ENCODE measurements at places on chromosomes 6 and 20. TPM values are rescaled to one million over a fixed set of nuclear protein-coding genes. Genes with fewer than 3 reads are reported as not detected.

Gene IL17F
- not detected for total RNA-seq

Gene GTSF1L
- not detected for total RNA-seq

Gene SLC22A2
- not detected for total RNA-seq

Gene STX16
- total RNA-seq, result 34.0 TPM

Gene TBC1D32
- 0.88 TPM for total RNA-seq

Gene IL20RA
- total RNA-seq, result 0.03 TPM

Gene KCNK15
- total RNA-seq, result 0.32 TPM

Gene NCOA5
- total RNA-seq, result 23.8 TPM

Gene OR10C1
- not detected for total RNA-seq

Gene EFHC1
- 13.3 TPM for total RNA-seq

Gene ASIP
- not detected for total RNA-seq

Gene DSE
- 14.7 TPM for total RNA-seq

Gene PAX1
- total RNA-seq, result not detected

Gene PTPRT
- not detected for total RNA-seq

Gene SLC4A11
- 10.2 TPM for total RNA-seq

Gene COL9A3
- 0.55 TPM for total RNA-seq

Gene TPD52L1
- 56.8 TPM for total RNA-seq

Gene DUSP15
- total RNA-seq, result 1.6 TPM

Gene SPTLC3
- not detected for total RNA-seq

Gene CNKSR3
- 6.9 TPM for total RNA-seq

Gene MAFB
- 0.16 TPM for total RNA-seq

Gene PPP1R14C
- total RNA-seq, result 1.6 TPM

Gene HSPA12B
- 0.39 TPM for total RNA-seq

Gene SRSF12
- 2.4 TPM for total RNA-seq

Gene HFE
- total RNA-seq, result 10.1 TPM

Gene MEP1A
- total RNA-seq, result not detected

Gene XKR7
- total RNA-seq, result not detected

Gene CEP85L
- 1.7 TPM for total RNA-seq

Gene SLC44A4
- not detected for total RNA-seq

Gene TMEM200A
- total RNA-seq, result 0.07 TPM

Gene ANGPT4
- total RNA-seq, result not detected
